SW 1271 (cell line): ENCODE measurements at places on chromosomes 7 and 10.

GRCh38 chr10:101897633-101898032, 54.0 kb upstream of the KCNIP2 start:
- DNase-seq = no peak

DNA sequence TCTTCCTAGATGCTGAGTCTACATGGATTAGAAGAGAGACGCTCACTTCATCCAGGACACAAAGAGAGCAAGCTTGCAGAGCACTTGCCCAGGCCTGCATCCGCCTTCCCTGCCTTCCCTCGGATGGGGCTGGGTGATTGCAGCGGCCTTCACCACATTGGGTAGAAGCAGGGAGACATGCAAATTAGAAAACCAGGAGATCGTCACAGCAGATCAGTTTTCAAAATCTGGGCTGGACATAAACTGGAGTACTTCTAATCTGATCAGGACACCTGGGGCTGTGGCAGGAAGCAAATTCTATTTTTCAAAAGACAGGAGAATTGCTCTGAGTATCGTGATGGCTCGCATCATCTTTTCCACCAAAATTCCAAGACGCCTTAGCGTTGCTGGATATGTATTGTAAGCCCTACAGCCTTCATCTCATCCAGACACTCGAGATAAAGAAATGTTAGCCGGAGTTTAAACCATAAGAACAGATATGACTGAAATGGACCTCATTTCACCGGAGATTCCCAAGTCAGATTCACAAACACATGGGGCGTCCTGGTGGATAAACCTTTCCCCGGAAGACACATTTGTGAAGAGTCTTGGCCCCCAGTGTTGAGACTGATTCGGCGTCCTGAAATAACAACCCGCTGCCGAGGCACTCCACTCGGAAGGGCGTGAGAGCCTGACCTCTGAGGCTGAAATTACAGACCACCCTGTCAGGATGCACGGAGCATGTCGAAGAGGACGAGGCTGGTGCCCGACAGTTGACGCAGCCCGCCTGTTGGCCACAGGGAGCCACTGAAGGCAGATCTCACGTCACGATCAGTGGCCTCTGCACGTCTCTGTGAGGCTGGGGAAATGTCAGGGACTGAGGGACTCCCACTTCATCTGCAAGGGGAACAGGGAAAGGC, 91.2 kb upstream of the PARD3 start:
- DNase-seq = no peak

DNA sequence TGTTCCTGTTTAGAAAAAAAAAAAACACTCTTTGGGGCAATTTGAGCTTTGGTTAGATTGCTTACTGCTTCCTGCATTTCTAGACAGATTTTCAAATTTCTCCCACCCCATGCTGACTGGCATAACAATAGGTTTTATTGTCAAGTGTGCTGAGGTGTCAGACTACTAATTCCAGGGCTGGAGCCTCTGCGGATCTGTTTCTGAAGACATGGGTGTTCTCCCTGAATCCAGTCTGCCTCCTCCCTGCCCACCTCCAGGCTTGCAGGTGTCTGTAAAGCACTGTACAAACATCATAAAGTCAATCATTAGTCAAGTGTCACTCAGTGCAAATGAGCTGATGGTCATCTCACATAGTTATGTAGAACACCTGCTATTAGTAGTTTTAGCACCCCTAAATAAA, 292.4 kb downstream of the GATA3 start:
- no peak for DNase-seq

- peak; percentile 68 for DNase-seq
Observed at GRCh38 chr7:105759670-105760550, 116.5 kb downstream of the ATXN7L1 start.

GRCh38 chr10:82213784-82214183, 338.8 kb downstream of the NRG3 start:
- DNase-seq = no peak

DNA sequence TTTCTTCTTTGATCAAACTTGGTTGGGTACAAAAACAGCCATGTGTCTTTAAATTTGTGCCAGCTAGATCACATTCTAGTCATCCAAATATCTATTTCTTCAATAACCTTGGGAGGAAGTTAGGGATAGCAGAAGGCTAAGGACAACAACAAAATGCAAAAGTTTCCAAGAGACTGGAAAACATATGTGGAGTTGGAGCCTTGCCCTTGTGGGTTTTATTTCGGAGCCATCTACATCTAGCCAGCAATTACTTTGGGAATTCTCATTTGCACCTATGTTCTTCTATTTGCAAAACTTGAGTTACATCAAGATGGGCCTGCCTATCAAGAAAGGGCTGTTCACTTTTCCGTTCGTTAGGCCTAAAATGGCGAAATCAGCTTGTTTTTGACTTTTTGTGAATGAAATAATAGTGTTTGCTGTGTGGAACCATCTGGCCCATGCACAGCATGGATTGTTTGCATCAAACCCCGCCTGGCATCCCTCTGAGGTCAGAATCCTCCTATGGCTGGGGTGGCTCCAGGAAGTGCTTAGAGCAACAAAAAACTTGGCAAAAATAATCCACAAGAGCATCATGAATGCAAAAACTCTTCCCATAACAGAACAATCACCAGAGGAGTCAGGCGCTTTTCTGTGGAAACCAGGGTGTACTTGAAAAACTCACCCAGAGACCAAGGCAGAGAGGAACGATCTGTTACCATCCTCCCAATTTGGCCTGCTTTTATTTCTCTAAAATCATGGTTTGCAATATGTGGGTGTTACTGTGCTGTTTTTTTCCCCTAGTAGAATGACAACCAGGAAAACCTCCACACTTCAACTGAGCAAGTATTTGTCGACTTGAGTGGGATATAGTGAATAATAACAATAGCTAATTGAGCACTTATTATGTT, 36.2 kb upstream of the XPNPEP1 start:
- DNase-seq = no peak

DNA sequence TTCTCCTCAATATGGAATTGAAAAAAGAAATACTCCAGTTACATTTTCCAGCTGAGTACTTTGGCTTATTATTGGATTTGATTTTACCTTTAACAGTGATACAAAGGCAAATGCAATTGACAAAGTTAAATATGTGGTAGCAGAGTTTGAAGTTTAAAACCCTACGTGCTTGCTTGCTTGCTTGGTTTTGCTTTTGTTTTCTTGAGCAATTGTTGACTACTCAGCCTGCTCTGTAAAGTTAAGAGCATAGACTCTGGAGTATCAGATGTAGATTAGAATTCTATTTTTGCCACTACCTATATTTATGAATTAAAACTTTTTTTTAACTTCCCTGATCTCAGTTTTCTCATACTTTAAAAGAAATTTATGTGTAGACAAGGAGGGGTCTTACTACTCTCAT, 51.4 kb downstream of the PCDH15 start:
- DNase-seq = no peak

GRCh38 chr10:76285012-76285411, 853.6 kb downstream of the LRMDA start:
- DNase-seq = no peak

DNA sequence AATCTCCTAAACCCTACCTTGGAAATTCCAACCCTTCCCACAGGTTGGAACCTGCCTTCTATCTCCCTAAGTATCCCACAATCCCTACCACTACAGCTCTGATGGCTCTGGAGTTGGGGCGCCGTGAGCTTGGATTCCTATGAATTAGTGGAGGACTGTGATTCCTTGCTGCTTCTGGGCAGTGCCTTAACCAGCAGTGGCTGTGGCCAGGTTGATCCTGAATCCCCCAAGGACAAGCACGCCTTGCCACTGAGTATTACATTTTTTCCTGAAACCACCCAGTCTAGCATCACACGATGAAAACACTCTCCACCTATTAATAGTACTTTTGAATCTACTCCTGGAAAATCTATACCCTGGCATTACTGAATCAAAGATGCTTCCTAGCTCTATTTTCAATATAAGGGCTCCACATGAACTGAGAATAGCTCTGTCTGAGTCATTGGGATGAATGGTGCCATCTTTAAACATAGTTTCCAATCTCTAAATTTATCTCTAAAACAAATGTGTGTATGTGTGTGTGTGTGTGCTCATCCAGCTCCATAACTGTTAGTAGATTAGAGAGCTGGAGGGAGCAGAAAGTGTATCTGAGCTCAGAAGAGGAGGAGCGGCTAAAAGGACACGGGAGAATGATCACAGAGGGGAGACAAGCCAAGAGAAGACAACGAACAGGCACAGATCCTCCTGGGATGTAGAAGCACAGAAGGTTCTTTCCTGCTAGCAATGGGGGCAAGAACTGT, 11.9 kb upstream of the INPP5F start:
- DNase-seq = no peak

DNA sequence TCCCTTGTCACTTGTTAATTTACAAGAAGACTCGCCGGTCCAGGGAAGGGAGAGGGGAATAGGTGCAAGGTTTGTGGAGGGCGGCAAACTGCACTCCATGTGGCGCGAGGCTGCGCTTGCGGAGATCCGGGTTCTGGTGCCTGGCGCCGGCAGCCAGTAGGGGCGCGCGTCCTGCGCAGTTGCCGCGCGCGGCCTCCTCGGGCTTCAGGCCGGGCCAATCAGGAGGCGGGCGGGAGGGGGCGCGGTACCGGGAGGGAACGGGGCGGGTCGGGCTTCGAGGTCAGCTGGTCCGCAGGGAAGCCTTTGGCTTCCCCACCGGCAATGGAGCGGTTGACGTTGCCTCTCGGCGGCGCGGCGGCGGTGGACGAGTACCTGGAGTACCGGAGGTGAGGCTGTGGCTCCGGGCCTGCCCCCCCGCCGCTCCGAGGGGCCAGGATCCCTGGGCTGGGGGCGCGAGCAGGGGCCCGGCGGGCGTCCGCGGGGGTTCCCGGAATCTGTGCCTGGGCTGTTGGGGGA, at the start of gene FAM221A:
FAM221A (plus strand) TSS at position 302 of the 516 bp plus-strand sequence; CDS start at position 322, 20 bp downstream.
- peak; percentile 74 for DNase-seq

DNA sequence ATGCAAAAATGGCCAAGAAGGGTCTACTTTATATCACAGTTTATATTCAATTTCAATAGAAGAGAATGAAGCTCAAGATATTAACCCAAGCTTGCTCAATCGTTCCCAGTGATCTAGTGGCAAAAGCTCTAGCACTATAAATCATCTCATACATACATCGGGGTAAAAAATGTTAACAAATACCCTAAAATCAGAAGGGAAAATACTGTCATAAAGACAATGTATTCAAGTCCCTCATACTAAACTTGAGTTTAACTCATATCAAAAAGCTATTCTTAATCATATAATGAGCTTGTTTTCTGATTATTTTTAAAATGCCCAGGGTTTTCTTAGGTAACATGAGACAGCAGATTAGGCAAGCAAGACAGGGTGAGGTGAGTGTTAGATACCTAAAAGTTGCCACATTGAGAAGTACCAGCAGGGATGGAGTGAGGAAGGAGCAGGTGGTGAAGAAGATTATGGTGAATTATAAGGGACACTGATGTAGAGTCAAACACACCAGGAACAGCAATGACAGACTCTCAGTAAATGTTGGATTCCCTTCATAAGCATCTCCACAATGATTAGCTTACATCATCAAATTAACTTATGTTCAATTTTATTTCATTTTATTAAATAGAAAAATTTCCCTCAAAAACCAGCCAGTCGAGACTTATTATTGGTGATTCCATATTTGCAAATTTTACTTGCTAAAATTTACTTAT, 46.2 kb downstream of the ELAPOR2 start:
- DNase-seq = no peak

DNA sequence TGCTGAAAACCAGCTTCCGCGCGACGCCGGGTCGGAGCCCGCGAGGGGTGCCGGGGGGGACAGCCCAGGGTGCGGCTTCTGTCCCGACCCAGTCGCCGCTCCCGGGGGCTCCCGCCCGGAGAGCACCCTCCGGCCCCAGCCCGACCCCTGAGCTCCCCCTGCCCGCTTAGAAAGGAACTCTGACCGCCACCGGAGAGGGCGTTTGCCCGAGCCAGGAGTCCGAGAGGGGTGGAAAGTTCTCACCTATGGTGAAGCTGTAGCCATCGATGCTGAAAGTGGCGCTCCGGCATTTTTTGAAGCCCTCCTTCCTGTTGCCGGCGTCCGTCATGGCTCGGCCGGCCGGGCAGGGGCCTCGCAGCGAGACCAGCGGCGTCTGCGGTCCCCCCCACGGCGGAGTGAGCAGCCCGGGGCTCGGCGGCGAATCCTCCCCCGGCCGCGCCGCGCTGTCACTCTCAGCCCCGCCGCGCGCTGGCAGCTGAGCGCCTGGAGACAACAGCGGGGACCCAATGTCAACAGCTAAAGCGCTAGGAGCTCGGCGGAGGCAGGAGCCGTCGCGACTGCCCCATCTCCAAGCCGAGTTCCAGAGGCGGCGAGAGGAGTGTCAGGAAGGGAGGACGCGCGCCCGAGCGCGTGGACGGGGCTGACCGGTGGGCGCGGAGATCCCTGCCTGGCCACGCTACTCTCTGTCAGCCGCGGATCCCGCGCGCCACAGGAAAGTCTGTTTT, 191.6 kb downstream of the LSM5 start:
- DNase-seq = no peak

DNA sequence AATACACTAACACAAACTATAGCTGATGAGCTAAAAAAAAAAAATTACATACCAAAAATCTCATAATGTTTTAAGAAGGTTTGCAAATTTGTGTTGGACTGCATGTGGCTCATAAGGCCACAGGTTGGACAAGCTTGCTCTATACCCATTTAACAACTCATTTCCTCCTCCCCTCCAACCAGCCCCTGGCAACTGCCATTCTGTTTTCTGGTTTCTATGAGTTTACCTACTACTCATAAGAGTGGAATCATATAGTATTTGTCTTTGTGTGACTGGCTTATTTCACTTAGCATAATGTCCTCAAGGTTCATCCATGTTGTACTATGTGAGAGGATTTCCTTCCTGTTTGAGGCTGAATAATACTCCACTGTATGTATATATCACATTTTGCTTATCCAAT, 100.4 kb upstream of the ARHGAP21 start:
- no peak for DNase-seq

- no peak for DNase-seq
Observed at GRCh38 chr10:17643339-17643754, 604 bp upstream of the STAM start.

DNA sequence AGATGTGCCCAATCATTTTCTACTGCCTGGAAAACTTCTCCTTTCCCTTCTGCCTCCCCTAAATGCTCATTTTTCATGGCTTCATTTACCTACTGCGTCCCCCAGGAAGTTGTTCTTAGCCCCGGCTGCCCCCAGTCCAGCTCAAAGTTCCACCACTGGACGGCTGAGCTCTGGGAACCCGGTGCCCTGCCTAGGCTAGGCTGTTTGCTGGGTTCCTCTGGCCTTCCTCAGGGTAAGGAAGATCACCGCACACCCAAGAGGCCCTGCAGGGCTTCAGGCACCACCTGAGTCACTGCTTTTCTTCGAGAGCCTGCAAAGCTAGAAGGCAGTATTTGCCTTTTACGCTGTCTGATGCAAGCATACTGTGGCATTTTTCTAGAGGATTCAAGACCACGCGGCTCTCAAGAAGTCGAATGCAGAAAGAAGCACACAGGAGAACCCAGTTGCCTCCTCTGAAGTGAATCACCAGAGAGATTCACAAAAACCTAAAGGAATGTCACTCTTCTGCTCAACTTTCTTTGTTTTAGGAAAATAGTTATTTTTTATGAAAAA, 46.7 kb upstream of the ZMIZ1 start:
- no peak for DNase-seq

DNA sequence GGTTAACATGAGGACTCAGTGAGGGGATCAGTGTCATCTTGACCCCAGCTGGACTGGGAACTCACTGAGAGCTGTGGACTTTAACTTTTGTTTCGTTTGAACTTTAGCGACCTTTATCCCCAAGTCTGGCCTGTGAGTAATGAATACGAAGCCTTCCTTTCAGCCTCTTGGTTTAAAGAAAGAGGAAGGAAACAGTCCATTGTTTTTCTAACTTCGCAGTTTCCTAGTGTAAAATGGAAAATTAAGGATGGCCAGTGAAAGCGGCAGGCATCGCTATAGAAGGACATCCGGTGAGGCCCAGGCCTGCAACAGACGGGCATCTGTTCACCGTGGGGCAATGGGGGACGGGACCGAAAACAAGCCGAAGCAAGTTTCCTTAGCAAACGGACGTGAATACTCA, 44.1 kb upstream of the ADO start:
- DNase-seq = no peak
